ENCODE measurements at places on chromosomes 4 and X.

DNA sequence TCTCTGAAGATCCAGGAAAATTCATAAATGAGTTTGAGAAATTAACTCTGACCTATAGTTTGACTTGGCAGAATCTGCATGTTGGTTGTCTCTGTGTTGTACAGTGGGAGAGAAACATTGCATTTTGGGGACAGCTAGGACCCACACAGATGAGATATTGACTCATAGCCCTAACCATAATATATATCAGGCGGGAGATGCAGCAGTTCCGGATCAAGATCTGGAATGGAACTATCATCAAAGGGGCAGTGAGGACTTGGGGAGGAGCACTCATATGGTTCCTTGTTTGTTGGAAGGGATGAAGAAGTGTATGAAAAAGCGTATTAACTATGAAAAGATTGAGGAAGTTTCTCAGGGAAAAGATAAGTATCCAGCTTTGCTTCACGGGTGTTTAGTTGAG, 14.0 kb downstream of the CXCL2 start:
- no peak for DNase-seq

- DNase-seq = no peak
Observed at GRCh38 chr4:108611365-108611764, 9.0 kb upstream of the RPL34 start.

- no peak for DNase-seq
Observed at GRCh38 chr4:147286846-147287587, 193.9 kb upstream of the EDNRA start.

GRCh38 chr4:53575552-53575951, 15.7 kb downstream of the LNX1 start:
- no peak for DNase-seq

- DNase-seq = no peak
Observed at GRCh38 chr4:87306056-87306455, 16.6 kb downstream of the HSD17B13 start.

- DNase-seq = no peak
Observed at GRCh38 chr4:31374256-31374960, 654.2 kb downstream of the PCDH7 start.

GRCh38 chr4:1038948-1039492, 27.6 kb downstream of the FGFRL1 start:
- DNase-seq = no peak

DNA sequence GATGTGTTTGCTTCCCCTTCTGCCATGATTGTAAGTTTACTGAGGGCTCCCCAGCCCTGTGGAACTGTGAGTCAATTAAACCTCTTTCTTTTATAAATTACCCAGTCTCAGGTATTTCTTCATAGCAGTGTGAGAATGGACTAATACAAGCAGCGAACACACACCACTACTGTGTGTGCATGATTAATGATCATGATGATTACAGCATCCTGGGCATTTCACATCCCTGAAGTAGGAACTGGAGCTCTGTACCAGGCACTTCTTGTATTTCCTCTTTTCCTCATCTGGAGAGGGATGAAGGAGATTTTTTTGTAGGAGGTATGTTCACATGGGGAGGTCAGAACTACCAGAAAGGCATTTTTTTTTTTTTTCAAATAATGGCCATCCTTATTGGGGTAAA, 60.8 kb downstream of the PPM1K start:
- DNase-seq = no peak

DNA sequence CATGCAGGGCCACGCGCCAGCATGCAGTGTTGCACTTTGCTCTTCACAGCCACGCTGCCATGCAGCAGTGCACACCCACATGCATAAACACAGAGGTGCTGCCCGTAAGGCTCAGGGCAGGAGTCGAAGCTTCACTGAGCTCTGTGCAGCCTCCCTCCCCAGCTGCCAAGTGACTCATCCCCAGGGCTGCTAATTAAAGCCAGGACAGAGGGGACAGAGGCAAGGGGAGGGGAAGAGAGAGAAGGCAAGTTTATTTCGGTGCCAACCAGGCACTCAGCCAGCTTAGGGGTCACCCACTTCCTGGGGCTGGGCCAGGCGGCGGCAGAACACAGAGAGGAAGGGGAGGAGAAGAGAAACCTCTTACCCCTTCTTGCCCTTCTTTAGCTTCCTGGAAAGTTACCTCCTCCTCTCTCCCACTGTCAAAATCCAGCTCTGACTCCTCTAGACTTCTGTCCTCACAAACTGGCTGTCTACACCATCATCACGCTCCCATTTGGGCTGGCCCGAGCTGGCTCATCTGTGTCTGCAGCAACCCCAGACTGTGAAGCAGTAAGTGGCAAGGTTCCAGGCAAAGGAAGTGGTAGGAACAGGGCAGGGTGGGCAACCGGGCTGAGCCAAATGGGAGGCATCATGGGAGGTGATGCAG, 6.2 kb upstream of the IQSEC2 start:
- no peak for DNase-seq

DNA sequence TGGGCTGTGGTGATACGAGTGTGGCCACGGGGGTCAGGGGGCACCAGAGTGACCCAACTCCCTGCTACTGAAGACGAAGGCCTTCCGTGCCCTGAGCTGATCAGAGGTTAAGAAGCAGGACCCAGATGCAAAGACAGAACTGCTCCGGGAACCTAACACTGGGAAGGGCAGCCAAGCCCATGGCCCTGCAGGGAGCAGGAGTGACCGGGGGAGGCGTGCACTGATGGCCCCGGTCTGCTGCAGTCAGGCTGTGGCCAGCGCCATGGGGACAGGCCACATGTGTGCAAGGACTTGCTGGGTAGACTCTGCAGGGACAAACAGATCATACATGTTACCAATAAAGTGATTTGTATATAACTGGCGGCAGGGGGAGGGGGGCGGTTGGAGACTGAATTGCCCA, 74.6 kb downstream of the ACOX3 start:
- no peak for DNase-seq

- DNase-seq = no peak
Observed at GRCh38 chr4:89800527-89801103, 36.3 kb downstream of the SNCA start.

DNA sequence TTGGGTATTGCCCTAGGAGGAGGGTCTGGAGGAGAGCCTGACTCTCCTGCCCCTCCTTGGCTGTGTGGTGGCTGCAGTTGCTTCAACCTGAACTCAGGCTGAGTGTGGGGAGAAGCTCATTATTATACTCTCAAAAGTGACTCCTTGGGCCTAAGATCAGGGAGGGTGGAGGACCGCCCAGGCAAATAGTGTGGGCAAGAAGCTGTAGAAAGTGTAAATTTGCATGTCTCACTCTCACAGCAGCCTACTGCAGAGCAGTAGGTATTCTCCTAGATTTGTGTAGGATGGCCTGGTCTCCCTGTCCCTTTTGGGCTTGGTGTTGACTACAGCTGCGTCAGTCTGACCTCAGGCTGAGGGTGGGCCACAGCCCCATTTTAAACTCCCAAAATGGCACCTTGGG, 156.1 kb downstream of the ZNF330 start:
- DNase-seq = no peak

DNA sequence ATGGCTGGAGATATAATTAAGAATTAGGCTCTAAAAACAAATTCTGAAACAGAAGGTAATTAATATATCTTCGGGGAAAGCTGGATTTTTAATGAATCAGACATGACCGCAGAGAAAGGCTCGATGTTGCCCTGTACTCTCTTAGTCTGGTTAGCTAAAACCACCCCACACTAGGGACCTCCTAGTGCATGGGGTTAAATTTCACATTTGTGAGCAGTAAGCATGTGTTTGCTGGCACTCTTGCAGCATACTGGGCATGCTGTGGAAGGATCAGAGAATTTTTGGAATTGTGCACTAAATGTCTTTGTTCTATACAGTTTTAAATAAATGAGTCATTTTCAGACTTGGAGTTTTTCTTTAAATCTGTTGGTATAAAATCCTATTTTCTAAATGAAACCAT, 475.6 kb upstream of the FTHL17 start:
- DNase-seq = no peak

GRCh38 chr4:180675359-180675650, 1567.9 kb upstream of the TENM3 start:
- no peak for DNase-seq

GRCh38 chr4:913280-913618, 18.9 kb downstream of the GAK start:
- no peak for DNase-seq
